ENCODE measurements at places on chromosomes 5 and 9.

- DNase-seq = peak; percentile 97
These were observed 287.0 kb downstream of the GAS1 start for GRCh38 chr9:86660146-86660943.

- DNase-seq = peak; percentile 38
These were observed 30.4 kb downstream of the RUSC2 start for GRCh38 chr9:35520364-35520710.

DNA sequence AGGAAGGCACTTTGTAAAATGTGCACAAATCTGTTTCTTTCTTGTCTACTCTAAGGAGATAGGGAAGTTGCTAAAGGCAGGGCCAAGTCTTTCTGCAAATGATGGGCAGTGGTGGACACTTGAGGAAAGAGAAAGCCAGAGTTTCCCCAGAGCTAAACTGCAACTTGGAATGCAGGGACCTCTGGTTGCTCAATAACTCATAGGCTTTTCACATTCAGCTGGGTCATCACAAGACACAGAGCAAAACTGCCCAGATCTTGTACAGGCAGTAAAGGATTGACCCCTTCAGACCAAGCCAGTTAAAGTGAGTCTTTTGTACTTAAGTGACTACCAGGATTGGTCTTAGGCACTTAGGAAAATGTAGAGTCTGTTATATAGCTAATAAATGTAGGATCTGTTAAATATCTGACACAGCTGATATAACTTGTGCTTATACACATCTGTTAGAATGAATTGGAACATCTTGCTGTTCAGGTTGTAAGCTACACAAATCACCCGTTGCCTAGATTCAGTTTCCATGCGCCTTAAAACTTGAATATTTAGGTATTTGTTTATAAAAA is 13.5 kb upstream of the AGXT2 start:
- no peak for DNase-seq

DNA sequence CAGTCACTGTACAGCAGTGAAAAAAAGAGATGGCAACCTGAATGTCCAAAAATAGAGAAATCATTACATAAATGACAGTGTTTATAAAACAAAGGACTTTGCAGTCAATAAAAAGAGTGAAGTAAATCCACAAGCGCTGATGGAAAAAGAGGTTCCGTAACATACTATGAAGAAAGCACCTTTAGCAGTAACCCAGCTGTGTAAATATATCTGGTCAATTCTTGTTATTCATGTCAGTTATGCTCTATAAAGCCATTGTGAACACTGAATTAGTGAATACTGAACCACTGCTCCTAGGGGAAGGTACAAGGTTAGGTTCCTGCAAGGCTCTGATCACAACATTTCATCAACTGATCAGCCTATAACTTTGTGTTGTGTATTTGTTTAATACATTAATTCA is 39.5 kb downstream of the CCNJL start:
- DNase-seq = no peak

GRCh38 chr9:97299809-97300414 is 7.5 kb upstream of the CCDC180 start:
- no peak for DNase-seq

- no peak for DNase-seq
These were observed 483.1 kb upstream of the PIK3R1 start for GRCh38 chr5:67732471-67732870.

DNA sequence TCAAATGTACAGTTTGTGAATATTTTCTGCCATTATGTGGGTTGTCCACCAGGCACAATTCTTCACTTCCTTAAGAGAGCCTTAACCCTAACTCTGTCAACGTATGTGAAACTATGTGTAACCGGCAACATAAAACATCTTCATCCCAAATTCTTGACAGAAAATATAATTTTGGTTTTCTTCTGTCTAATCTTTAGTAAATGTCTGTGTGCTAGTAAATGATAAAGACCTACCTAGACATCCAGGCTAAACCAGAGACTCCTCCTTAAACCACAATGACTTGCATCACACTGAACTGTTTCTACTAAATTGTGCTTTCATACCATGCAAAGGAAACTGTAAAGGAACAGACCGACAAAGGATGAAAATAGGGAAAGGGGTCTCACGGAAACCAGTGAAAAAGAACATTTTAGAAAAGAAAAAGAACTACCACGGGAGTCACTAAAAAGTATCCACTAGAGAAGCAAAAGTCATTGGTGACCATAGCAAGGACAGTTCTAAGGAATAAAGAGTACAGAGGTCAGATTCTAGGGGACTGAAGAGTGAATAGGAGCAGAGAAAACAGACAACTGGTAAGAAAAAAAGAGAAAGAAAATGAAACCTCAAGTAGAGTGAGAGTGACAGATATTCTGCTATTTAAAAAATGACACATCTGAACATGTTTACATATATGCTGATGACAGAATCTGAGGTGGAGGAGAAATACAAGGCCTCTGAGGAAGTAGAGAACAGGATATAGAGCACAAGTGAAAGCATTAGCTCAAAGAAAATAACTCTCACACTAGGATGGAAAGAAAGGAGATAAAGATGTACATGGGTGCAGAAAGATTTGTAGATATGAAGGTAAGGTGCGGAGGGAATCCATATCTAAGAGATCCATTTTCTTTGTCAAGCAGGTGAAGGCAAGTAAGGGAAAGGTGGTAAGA is 49.4 kb downstream of the FNIP1 start:
- no peak for DNase-seq

DNA sequence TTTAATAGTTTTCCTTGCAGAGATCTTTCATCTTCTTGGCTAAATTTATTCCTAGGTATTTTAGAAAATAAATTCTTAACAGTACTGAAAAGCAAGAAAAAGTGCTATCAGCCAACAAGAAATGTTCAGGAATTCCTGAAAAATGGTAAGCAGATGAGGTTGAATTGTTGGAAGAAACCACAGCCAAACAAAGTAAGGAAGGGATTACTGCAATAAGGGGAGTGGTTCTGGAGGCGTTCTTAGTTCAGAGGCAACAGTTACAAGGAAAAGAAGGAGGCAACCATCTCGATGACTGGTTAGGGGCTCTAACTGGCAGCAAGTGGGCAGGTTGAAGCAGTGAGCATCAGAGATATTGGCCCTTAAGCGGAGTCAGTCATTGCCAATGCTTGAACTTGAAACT is 12.8 kb upstream of the OR13J1 start:
- no peak for DNase-seq

- no peak for DNase-seq
These were observed 48.1 kb downstream of the EPB41L4B start for GRCh38 chr9:109272745-109273144.

- peak; percentile 62 for DNase-seq
These were observed 3.0 kb downstream of the N4BP3 start for GRCh38 chr5:178116143-178116885.

- DNase-seq = no peak
These were observed 167.0 kb upstream of the FBXL17 start for GRCh38 chr5:108548684-108549596.
